ENCODE measurements at places on chromosomes 7 and 10. TPM values are rescaled to one million over a fixed set of nuclear protein-coding genes. Genes with fewer than 3 reads are reported as not detected.

GRCh38 chr10:59173414-59173813 lies 3.0 kb upstream of the PHYHIPL start:
- H3K36me3 ChIP-seq, result no peaks in the 10 kb centered on the region
- H3K4me3 ChIP-seq, result no peak overlapping the region
- peak; percentile 33 for DNase-seq
- H3K27me3 ChIP-seq, result peaks cover 18% of the 10 kb centered on the region
- no peak overlapping the region for H3K27ac ChIP-seq

DNA sequence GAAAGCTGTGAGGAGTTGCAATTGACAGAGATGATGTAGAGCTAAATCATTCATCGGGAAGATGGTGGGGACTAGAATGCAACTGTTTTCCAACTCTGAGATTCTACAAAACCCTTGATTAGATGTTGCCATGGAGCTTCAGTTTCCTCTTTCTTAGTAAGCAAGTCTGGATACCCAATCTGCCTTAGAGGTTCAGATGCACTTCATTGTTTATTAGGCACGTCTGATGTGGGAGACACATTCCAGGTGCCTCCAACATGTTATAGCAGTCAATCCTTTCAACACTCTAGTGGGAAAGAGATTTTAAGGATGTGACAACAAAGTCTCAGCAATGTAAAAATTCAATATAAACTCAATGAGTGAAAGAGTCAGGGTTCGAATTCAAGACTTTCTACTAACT lies 291.3 kb upstream of the PHYHIPL start:
- no peaks in the 10 kb centered on the region for H3K4me1 ChIP-seq
- no peaks in the 10 kb centered on the region for H3K36me3 ChIP-seq
- H3K27me3 ChIP-seq, result no peaks in the 10 kb centered on the region
- no peak overlapping the region for H3K27ac ChIP-seq

DNA sequence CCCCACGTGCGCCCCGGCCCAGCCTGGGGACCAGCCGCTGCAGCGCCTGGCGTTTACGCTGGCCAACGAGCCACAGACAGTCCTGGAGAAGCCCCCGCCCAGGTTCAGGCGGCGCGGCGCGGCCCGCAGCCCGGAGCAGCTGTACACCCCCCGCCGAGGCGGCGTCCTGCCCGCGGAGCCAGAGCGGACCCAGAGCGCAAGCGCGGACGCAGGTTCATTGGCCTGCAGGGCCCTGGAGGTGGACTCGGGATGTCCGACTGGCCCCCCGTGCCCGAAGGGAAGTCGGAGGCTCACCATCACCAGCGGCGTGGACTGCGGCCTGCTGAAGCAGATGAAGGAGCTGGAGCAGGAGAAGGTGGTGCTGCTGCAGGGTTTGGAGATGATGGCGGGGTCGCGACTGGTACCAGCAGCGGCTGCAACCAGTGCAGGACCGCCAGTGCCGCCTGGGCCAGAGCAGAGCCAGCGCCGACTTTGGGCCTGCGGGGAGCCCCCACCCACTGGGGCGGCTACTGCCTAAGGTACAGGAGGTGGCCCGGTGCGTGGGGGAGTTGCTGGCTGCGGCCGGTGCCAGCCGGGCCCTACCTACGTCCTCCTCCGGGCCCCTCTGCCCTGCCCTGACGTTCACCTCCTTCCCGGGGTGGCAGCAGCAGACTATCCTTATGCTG lies 72.0 kb upstream of the KCTD7 start:
- peaks cover 14% of the 10 kb centered on the region for H3K36me3 ChIP-seq
- H3K27me3 ChIP-seq, result no peaks in the 10 kb centered on the region
- H3K4me1 ChIP-seq, result peaks cover 6% of the 10 kb centered on the region
- no peak for DNase-seq

Gene ZCCHC24
- 0.96 TPM for polyA plus RNA-seq

Measured in keratinocyte (primary cell).